ENCODE measurements at places on chromosomes 2 and 18.

DNA sequence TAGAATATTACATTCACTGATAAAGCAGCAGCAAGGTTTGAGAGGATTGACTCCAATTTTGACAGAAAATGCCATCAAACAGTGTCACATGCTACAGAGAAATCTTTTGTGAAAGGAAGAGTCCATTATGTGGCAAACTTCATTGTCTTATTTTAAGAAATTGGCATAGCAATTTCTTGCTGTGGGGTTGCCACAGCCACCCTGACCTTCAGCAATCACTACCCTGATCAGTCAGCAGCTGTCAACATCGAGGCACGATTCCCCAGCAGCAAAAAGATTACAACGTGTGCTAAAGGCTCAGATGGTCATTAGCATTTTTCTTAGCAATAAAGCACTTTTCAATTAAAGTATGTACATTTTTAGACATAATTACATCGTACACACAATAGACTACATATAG lies 74.7 kb downstream of the PRKCE start:
- no peak for DNase-seq

DNA sequence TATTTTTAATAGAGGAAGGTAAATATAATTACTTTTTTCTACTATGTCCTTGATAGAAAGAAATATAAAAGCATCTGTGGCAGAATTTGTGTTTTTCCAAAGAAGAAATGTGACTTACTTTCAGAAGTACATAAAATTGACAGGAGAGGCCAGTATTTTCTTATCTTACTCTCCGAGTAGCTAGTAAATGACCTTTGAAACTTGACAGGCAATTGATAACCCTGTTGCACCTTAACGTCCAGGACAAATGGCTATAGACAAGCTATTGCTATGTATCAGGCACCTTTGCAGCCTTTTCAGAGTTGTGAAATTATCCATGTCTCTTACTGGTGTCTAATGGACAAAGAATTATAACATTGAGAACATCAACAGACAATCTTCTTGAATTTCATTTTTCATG lies 63.0 kb upstream of the TNFRSF11A start:
- DNase-seq, result no peak

DNA sequence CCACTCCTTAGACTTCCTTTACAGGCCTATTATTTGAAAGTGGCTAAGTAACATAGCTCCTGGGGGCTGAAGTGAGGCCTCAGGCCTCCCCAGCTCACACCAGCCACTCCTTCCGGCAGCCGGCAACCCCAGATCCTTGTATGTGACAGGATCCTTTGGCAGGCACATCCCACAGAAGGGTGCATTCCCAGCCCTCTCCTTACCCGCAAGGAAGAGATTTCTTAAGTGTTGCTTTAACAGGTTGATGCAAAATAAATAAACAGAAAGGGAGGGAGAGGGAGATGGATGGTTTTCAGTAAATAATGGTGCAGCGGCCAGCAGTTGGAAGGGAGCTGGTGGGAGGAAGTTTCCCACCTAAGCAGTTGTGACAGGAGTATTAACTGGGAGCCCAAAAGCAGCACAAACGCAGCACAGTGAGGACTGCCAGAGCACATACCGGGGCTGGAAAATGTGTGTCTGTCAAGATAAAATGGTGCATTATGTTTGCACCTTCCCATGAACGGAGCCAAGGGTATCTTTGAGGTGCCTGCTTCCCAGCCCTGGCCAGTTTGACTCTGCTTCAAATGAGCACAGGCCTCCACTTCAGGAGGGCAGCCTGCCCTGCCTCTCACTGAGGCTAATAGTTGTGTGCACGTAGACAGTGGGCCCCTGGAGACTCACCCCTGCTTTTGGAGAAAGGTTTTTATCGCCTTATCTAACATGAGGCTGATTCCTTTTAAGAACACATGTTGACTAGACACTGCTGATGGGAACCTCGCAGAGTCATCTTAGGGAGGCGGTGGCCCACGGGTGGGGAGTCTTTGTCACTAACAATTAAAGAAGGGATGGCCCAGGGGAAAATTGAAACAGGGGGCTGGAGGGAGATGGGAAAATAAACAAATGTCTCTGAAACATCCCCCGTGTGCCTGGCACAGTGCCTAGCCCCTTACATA lies 32.8 kb downstream of the NRP2 start:
- no peak for DNase-seq

DNA sequence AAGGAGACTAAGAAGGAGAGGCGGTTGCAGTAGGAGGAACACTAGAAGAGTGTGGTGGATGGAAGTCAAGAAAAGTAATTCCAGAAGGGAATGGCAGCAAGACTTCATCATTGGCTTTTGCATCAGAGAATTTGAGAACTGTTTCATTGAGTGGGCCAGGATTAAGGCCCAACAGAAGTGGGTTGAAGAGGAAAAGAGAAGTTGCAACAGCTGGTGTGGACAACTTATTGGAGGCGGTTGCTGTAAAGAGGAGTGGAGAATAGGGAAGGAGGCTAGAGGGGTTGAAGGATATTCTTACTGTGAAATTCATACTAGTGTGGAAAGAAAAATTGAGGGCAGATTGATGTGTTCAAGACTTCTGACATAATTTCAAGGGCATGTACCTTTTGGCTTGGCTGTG lies 168.7 kb upstream of the FN1 start:
- DNase-seq, result no peak

- DNase-seq, result no peak
These were observed 79.7 kb upstream of the ACAA2 start for GRCh38 chr18:49893036-49893435.

DNA sequence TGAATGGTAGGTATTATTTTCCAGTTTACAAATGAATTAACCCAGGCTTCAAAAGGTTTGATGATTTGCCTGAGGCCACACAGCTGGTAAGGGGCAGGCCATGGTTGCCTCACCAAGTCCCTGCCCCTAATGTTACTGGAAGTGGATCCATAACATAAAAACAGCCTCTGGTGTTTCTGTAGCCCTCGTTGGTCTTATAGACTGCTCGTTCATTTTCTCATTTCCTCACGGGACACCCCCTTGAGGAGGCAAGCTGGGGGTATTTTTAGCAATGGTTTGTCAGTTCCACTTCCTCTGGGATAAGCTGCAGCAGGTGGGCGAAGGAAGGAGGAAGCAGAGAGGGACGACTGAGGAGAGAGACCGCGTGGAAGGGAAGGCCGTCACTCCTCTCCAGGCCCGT lies 32.9 kb upstream of the NDUFV2 start:
- DNase-seq, result no peak

- DNase-seq, result no peak
These were observed 60.8 kb downstream of the MOB4 start for GRCh38 chr2:197576631-197577030.

GRCh38 chr2:27724905-27725701 lies 46.4 kb upstream of the MRPL33 start:
- no peak for DNase-seq

DNA sequence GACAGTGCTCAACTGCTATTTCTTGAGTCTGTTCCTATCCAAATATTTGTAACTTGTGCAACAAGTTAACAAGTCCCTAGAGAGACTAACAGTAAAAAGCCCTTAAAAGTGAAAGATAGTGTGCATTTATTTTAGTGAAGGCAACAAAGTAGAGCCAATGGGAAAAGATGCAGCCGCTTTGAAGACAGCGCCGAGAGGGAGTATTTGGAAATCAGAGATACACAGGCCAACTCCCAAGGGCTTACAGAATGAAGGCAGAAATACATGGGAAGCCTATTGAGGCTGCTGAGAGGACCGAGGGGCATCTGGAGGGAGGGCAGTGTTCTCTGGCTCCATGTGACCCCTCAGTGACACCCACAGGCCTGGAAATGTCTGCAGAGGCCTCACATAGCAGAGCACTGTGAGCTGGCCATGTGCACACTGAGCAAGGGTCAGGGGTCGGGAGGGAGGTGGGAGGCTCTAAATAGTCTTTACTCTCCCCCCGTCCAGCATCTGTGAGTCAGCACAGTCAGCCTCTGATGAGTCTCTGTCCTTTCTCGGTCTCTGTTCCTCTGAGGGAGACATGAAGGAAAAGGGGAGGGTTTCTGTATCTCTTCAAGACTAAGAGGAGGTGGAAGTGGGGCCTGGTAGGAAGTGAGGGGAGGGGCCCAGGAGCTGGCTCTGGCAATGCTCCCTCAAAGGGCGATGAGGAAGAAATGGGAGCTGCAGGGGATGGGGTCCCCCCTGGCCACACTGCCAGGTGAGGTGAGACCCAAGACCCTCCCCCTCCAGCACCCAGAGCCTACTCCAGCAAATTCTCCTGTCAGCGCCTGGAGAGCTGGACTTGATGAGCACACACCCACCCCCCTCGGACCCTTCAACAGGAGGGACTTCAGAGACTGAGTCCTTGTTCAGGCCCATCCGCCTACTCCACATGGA lies 133.6 kb downstream of the SP3 start:
- DNase-seq, result peak; percentile 38

GRCh38 chr2:172697296-172697695 lies 38.3 kb upstream of the RAPGEF4 start:
- no peak for DNase-seq

DNA sequence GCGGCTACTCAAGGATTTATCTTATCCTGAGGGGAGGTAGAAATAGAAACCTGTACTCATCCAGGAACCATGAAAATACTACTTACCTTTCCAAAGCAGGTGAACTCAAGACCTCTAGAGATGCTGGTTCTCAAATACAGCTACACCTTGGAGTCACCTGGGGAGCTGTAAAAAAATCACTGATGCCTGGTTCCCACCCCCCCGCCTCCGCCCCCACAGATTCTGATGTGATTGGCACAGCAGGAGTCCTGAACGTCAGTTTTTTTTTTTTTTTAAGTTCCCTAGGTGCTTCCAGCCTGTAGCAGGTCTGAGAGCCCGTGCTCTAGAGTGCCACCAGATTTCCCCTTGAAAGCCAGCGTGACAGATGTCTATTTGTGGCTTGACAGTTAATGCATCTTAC lies 113.6 kb downstream of the MRO start:
- DNase-seq, result no peak

GRCh38 chr2:31606509-31606908 lies 25.8 kb upstream of the SRD5A2 start:
- DNase-seq, result no peak

DNA sequence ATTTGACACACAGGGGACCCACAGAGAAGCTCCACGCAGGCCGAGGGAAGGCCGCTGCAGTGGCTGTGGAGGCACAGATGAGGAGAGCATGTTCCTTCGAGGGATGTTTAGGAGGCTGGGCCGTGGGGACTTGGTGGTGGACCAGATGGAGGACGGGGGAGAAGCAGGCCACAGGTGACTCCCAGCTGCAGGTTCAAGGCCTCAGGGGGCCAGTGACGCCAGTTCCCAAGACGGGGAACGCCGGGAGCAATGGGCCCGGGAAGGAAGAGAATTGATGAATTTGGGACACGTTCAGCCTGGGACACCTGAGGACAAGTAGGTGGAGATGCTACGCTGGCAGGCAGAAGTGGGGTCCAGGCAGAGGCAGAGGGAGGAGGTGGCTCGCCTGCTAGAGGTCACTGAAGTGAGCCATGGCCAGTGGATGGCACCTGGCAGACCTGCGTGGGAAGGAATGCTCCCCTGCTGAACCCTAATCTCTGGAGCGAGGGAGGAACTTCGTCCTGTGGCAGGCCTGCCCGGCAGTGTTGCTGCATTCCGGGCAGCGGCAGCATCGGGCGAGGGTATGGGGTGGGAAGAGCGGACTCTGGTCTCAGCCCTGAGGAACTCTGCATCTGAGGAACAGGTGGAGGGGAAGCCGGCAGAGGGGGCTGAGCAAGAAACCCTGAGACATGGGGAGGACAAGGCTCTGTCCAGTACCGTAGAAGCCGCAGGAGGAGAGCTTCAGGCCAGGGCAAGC lies 25.2 kb upstream of the HPCAL1 start:
- DNase-seq, result no peak

DNA sequence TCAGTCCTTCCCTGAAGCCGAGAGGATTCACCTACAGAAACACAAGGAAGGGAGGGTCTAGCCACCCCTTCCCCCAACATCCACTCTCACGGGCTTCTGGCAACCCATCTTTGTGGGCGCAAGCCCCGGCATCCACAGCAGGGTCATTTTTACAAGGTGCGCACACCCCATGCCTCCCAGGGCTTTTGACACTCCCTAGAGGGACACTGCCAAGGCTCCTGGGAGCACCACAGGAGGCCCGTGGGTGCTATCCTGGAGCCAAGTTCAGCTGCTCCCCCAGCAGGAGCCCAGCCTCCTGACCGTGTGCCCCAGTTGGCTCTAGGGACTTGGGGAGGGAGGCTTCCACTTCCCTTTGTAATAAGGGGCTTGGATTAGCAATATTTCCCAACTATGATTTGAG lies 251.6 kb downstream of the TNS1 start:
- DNase-seq, result no peak

GRCh38 chr2:70181363-70181956 lies 9.4 kb downstream of the C2orf42 start:
- no peak for DNase-seq

- no peak for DNase-seq
These were observed 164.0 kb downstream of the RDH14 start for GRCh38 chr2:18396329-18397010.

DNA sequence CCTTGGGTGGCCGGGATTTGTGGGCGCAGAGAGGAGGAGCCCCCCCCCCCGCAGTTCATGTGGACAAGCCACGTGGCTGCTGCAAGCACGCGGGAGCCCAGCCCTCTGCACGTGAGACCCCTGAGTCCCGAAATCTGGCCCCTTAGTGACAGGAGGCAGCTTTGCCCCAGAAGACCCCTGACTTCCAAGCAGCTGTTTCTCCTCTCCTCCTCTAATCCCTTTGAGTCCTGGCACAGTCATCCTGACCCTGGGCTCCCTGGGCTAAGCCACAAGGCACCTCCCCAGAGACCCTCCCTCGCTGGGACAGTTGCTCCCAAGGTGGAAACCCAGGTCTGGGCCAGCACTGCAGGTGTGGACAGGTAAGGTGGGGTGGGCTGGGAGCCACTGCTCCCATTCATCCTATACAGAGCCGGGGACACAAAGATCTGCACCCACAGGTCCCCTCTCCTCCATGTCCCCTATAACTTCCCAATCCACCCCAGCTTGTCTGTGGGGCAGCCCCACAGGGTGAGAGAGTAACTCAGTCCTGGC lies 923 bp downstream of the TEKT4 start:
- no peak for DNase-seq

DNA sequence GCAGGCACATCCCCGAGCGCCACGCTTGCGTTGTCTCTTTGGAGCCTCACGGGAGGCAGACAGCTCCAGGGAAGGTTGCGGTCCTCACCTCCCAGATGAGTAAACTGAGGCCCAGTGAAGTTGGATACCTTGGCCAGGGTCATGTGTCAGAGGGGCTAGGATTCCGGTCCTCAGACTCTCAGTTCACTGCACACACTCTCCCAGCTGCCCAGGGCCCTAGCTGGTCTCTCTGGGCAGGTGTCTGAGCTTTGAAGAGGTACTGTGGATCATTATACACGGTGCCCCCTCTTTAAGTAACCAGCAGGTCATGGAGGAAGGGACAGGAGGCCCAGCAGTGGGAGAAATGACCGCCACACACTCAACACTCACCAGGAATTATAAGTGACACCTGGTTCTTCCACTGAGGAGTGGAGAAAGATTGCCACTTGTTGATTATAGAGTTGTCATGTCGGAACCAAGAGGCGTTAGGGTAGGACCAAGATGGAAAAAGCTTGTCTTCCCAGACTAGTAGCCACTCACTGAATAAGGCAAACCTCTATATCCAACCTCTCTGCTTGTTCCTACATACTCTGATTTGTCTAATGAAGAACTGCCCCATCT lies 588 bp downstream of the TMEM214 start:
- no peak for DNase-seq

Measured in nephron progenitor cell (in vitro differentiated cells).